ENCODE measurements at places on chromosomes 3 and 15.

- DNase-seq, result no peak
Observed at GRCh38 chr3:131795390-131796090, 239.3 kb downstream of the CPNE4 start.

DNA sequence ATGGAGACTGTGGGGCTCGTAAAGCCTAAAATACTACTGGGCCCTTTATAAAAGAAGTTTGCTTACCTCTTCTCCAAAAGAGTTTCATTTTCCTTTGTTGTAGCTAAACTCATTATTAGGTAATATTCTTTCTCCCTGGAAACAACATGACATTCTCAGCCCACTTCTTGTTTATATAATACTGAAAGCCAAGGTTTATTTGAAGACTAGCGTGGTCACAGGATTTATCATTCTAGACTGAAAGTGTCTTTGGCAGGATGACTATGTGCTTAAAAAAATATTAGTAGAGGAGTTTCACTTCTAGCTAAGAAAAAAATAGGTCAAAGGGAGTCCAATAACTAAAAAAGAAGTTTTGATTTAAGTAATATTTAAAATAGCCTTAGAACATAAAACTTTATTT is 1085.2 kb upstream of the CADM2 start:
- no peak for DNase-seq

- DNase-seq, result no peak
Observed at GRCh38 chr15:101724675-101725005, 367 bp upstream of the TARS3 start.

DNA sequence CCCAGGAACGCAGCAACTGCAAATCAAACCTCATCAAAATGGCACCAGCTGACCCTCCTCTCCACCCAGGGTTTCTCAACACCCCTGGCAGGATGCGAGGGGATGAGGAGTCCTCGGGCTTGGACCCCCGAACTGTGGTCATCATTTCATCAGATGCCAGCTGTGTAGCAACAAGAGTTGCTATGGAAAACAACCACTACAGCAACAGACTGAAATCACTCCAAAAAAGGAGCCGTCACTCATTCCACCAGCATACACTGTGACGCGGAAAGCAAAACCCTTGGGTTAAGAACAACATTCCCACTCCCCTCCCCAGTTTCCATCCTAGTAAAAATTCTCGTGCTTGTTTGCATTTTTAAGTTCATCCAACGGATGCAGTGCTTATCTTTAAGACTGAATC is 40.1 kb downstream of the VGLL4 start:
- no peak for DNase-seq

DNA sequence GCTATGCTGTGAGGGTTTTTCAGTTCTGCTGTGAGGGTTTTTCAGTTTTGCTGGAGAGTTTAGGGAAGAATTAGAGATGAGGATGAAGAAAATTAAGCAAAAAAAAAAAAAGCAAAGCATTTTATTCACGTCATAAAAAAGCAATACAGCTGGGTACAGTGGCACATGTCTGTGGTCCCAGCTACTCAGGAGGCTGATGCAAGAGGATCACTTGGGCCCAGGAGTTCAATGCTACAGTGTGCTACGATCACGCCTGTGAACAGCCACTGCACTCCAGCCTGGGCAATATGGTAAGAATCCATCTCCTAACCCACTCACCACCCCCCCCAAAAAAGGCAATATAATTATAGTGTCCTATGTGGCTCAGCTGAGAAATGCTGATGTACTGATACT is 162.7 kb downstream of the MAGI1 start:
- DNase-seq, result no peak

- no peak for DNase-seq
Observed at GRCh38 chr3:174126990-174127758, 729.6 kb downstream of the NLGN1 start.

GRCh38 chr15:63986185-63986680 is 60.1 kb downstream of the DAPK2 start:
- no peak for DNase-seq

DNA sequence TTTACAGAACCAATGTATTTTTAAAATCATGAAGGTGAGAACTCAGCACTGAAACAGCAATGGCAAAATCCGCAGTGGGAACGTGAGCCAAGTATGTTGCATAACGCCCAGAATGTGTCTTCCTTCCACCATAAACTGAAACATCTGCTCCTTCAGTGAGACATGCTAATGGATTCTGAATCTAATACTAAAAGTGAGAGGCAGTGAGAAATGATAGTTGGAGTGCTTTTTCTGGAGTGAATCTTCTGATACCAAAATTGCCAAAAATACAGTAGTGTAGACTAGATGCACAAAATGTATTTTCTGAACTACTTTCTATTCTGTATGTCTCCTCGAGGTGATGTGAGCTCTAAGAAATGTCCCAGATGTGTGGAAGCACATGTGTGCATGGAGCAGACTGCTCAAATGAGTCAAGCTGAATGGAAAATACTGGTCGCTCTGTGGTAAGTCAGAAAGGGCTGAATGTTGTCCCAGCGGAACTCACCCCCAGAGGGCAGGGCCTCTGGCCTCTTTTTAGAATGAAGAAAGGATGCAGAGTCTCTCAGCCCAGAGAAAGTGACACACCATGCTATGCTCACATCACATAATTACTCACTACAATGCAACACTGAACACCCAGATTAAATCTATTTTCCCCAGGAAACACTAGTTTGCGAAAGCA is 73.0 kb downstream of the ATP10A start:
- DNase-seq, result no peak

- DNase-seq, result no peak
Observed at GRCh38 chr15:81356252-81356651, 17.8 kb downstream of the TMC3 start.

DNA sequence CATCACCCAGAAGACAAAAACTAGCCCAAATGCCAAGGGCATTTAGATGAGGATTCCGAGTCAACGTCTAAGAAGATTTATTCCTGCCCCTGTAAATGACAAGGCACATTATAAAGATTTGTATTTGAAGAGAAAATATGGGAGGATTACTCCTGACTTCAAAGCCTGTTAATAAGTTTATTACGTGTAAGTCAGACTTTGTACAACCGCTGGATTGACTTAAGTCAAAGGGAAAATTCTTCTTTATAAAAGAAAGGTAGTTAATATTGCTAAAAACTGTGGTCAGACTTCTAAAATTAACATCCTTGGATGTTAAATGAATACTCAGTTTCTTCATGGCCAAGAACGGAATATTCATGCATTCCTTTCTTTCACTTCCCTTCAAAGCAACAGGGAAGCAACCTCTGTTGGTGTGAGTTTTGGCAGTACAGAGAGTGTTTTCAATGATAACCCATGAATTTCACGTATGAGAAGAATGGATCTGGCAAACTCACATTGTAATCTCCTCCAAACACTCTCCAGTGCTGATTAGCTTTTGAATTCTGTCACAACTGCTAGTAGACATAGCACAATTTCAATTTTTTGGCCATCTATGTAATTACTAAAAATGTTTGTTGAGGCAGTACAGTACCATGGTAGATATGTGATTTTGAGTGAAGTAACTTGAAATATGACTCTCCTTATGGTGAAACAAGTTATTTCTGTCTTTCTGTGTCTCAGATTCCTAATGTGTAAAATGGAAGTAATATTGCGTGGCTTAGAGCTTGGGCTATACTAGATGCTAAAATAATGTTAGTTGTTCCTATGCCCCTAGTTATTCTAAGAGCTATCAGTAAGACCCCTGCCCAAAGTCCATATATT is 62.0 kb downstream of the PLD1 start:
- no peak for DNase-seq

- no peak for DNase-seq
Observed at GRCh38 chr3:104176706-104177105, 1190.0 kb upstream of the ALCAM start.

DNA sequence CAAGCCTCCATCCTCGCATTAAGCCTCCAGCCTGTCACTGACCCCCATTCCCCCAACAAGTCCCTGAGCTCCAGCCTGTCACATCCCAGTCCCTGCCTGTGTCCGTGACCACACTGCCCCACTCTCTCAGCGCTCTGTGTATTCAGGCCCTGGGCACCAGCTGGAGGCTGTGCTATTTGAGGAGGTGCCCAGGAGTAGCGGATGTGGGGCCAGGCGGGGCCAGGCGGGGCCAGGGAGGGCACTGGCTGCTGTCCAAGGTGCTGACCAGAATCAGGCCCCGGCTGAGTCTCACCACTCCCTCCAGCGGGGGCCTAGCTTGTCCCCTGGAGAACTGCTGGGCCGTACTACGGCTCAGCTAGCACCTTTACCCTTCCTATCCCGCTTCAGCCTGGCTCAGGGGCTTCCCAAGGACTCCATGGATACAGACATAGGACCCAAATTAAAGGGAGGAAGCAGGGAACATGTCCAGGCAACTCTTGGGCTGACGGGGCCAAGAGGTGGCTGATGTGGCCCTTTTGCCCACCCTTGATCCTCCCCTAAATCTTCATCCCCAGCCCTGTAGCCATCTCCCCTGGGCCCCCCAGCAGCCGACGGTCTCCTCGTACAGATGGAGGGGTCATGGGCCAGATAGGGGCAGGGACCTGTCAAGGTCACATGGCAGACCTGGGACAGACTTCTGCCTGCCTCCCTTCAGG is 1.1 kb downstream of the HHATL start:
- DNase-seq, result peak; percentile 20

- no peak for DNase-seq
Observed at GRCh38 chr3:111103807-111104206, 32.2 kb downstream of the NECTIN3 start.

GRCh38 chr15:83816124-83816883 is 162.4 kb downstream of the ADAMTSL3 start:
- no peak for DNase-seq

- no peak for DNase-seq
Observed at GRCh38 chr3:58093574-58094195, 85.5 kb downstream of the FLNB start.

DNA sequence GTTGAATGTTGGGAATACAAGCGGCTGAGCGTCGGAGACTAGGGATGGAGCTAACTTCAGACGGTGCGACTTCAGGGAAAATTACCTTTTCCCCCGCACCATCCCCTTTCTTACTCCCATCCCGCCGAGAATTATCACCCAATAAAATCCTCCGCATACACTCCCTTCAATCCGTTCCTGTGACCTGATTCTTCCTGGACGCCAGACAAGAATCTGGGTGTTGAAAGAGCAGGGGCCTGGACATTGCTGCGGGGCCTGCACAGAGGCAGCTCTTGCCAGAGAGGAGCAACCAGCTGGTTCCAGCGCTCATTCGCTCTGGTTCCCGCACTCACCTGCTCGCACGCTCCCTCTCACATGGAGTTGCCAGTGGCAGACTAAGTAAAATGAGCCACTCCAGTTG is 241.9 kb downstream of the ALCAM start:
- DNase-seq, result no peak

GRCh38 chr15:42353061-42353460 is 6.2 kb upstream of the CAPN3 start:
- DNase-seq, result no peak

GRCh38 chr3:189927975-189928895 is 192.5 kb downstream of the P3H2 start:
- DNase-seq, result no peak

DNA sequence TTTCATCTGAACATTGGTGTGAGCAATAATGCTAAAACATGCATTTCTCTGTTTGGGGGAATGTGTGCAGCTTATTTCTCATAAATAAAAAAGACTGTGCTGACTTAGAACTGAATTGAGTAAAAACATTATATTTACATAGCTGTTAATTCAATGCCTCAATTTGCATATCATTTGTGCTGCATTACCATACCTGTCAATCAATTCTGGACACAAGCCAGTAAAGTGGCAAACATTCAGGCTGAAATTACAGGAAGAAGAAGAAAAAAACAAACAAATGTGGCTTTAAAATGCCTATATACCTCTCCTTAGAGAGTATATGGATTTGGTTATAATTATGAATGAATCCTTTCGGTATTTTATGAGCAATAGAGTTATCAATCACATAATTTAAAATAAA is 380.1 kb upstream of the GBE1 start:
- DNase-seq, result no peak

- no peak for DNase-seq
Observed at GRCh38 chr3:117788061-117788460, 1078.5 kb downstream of the TUSC7 start.

DNA sequence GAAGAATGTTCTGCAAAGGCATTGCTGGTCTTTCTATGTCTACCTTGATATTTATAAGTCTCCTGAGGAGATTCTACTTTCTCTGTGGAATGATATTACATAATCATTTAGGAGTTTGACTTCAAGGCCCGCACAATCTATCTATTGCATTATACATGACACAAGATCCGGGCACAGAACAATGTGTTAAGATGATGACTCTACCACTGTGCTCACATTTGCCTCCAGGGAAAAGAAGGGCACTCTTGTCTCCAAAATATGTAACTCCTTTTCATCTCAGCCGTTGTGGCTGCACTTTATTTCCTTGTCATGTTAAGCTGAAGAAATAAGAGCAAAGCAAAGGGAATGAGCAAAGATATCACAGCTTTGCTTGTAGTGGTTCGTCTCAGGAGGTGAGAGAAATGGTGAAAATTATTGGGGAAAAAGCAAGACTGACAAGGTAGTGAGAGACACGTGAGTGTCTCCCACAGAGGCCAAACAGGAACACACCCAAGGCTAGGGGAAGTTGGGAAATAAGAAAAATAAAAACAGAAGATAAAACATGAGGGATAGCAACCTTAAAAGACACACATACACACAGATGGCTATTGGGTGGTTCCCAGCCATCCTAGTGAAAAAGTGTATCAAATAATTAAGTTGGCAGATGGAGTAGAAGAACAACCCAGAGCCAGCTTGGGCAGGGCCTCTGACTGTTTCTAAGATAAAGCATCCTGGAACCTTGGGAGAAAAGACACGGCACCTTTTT is 184.3 kb downstream of the P3H2 start:
- DNase-seq, result no peak

GRCh38 chr3:46894256-46894655 is 16.7 kb downstream of the PTH1R start:
- no peak for DNase-seq

DNA sequence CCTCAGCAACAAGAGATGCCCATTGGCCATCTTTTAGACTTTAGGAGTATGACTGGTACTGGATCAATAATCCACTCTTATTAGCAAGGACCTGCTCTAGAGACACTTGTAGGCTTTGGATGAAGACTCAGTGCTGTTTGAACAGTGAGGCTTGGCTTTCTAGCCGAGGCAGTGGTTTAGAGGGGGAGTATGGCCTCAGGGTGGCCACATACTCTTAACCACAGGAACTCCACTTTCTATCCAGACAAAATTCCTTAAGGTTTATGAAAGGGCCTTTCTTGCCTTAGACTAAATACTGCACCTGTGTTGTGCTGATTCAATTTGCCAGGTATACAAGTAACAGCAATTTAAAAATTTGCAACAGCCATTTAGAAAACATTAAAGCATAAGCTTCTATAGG is 1046.3 kb downstream of the DIPK2A start:
- DNase-seq, result no peak

- no peak for DNase-seq
Observed at GRCh38 chr3:42014458-42014920, 52.6 kb upstream of the ULK4 start.

GRCh38 chr3:46090161-46090591 is 62.9 kb upstream of the XCR1 start:
- DNase-seq, result no peak

- no peak for DNase-seq
Observed at GRCh38 chr3:42705962-42706585, 3.5 kb upstream of the HHATL start.
